ENCODE measurements at places on chromosomes 1 and 21.

DNA sequence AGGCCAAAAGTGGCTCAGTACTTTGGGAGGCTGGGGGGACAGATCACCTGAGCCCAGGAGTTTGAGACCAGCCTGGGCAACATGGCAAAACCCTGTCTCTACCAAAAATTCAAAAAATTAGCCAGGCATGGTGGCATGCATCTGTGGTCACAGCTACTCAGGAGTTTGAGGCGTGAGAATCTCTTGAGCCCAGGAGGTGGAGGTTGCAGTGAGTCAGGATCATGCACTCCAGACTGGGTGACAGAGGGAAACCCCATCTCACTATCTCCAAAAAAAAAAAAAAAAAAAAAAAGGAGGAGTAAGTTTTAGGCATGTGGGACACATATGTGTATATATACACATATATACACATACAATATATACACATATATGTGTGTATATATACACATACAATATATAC lies 165.3 kb upstream of the DPYD start:
- peak; percentile 81 for DNase-seq

- DNase-seq, result no peak
These were observed 21.9 kb upstream of the LBR start for GRCh38 chr1:225449774-225450173.

- DNase-seq, result no peak
These were observed 73.8 kb upstream of the SERBP1 start for GRCh38 chr1:67503974-67504373.

- DNase-seq, result no peak
These were observed 102.9 kb downstream of the AHCTF1 start for GRCh38 chr1:246828818-246829217.

DNA sequence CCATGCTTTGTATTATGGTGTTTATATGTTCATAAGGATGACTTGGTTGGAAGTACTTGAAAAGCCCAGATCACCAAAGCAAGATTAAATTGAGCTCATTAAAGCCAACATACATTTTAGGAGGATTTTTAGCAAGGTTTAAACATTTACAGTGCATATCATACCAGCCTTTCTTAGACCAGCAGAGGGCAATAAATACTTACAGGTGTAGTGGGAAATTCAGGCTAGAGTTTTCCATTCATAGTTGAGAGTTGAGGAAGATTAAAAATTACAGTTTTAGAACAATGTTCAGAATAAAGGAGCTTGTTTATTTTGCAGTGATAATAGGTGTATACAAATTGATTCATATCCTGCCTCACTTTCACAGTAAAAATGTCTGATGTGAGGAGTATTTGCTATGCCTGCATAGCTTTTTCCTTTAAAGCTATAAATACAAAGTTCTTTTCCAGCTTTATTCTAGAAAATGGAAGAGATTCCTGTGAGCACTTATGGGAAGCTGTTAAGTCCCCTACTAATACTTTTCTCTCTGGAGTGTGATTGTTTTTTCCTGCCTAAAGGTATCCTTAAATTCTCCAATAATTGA lies 35.3 kb downstream of the DTL start:
- DNase-seq, result peak; percentile 38

DNA sequence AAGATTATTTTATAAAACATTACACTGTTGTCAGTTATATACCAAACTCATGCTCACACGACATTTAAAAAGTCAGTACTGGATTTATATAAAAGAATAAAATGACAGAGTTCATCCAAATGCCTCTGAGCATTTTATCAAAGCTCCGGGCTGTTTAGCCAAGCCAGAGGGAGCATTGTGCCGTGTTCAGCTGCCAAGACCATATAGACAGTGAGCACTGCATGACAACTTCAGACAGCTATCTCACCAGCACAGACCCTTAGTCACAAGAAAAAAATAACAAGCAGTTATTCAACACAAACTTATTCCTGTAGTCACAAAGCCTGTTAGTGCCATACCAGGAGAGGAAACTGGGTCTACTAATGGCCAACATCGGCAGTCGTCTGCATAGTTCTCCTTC lies 88.0 kb upstream of the PBX1 start:
- no peak for DNase-seq

DNA sequence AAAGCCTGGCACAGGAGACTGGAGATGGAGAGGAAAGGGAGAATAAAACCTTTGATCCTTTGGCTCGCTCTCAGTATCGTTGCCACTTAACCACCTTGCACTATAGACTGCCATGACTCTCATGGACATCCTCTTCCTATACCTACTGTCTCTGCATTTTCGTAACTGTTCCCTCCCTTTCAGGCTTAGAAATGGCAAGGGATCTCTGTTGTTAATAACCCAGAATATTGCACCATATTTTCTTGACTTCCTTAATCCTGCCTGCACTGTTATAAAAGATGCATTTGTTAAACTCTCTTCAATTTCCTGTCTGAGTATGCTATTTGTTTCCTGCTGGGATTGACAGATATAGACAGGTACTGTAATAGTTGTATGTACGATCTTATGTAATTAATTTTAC lies 38.6 kb downstream of the CYYR1 start:
- DNase-seq, result no peak

- no peak for DNase-seq
These were observed 110.8 kb downstream of the MATN1 start for GRCh38 chr1:30612536-30613065.

GRCh38 chr21:31011412-31011811 lies 26.9 kb downstream of the KRTAP19-8 start:
- DNase-seq, result no peak

- peak; percentile 46 for DNase-seq
These were observed 300 bp downstream of the USP24 start for GRCh38 chr1:55214934-55215193.

- DNase-seq, result peak; percentile 91
These were observed 101.4 kb downstream of the PBX1 start for GRCh38 chr1:164660412-164660772.

- no peak for DNase-seq
These were observed 41.6 kb upstream of the SLC6A9 start for GRCh38 chr1:44072821-44073220.

GRCh38 chr1:92134331-92134730 lies 54.2 kb downstream of the BTBD8 start:
- DNase-seq, result no peak

GRCh38 chr1:87880098-87880760 lies 551.5 kb downstream of the LMO4 start:
- no peak for DNase-seq

GRCh38 chr1:206005778-206006180 lies 2.6 kb upstream of the RAB7B start:
- no peak for DNase-seq

DNA sequence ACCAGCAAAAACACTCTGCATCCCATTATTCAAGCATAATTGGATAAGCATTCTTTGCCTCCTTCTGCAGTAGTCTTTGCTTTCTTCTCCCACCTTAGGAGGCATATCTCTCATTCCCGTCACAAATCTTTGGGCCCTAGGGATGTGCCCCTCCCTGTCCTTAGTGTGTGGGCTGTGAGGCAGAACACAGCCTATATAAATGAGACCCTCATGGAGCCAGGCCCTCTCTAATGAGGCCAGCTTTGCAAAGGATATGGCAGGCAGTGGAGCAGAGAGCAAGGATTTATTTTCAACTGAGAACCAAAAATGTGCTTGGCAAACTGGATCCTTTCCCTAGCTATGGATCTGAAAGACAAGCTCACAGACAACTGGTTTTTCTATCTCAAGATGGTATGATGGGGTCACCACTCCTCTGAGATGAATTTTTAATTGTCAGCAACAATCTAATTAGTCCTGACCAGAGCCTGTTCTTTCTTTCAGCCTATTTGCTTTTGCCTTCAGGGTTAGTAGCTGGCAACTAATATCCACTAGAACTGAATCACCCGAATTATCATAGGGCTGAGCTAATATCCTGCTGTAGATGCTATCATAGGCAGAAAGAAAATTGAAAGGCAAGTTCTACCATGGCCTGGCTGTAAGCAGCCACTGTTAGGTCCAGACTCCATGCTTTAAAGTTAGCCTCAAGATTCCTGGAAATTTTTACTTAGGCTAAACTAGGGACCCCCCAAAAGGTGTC lies 134.2 kb downstream of the SYT2 start:
- peak; percentile 39 for DNase-seq

GRCh38 chr21:35720208-35720731 lies 340.1 kb downstream of the SETD4 start:
- no peak for DNase-seq

Measured in astrocyte (in vitro differentiated cells and primary cell).